ENCODE measurements at places on chromosomes 2 and 18.
A peak's percentile ranks its signal among the peaks of the same experiment; 100 is the strongest.

GRCh38 chr2:20625491-20626391 is 25.2 kb downstream of the HS1BP3 start:
- no peak for DNase-seq

DNA sequence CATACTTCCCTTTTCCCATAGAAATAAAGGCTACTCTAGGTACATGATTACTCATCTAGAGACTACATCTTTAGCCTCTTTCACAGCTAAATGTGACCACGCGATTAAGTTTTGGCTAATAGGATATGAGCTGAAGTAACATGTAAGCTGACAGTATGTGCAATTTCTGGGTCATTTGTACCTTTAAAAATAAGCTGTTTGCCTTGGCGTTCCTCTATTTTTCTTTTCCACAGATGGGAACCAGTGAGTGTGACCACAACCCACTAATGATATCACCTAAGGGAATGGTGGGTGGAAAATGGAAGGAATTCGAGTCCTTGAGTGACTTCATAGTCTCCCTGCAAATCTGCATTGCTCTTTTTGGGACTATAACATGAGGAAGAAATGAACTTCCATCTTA is 11.7 kb upstream of the NABP1 start:
- DNase-seq, result no peak

- DNase-seq, result peak; percentile 98
Measured at GRCh38 chr2:240435457-240435947, at the start of gene GPC1. TSS of gene GPC1 (plus strand) at chr2:240435663. CDS start at chr2:240435919, 256 bp downstream.

DNA sequence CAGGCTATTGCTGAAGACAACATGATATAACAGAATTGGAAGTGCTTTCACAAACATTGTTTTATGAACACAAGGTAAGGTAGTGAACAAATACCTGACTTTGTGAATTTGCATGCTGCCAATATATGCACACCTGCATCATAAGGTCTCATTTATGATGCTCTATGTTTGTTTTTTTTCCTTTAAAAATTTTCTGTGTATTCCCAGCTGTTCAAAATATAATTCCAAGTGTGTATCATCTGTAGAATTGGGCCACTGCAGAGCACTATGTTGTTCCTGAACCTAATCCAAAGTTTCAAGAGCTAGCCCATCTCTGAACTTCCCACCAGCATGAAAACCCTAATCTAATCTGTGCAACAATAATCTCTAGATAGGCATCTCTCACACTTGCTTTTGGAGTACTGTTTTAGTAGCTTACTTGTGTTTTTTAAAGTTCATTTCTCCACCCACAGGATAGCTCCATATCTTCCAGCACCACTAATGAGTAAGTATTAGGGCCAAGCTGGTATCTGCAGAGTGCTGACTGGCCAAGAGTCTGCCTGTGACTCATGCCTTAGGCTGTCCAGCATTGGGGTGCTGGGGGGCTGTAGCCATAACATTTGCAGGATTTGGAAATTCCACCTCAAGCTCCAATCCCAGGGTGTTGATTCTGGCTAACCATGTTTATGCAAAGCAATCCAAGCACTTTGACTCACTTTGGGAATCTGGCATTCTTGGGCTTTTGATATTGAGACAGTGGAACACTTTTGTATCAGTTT is 208.2 kb upstream of the REV1 start:
- peak; percentile 83 for DNase-seq

- no peak for DNase-seq
Measured at GRCh38 chr2:27527182-27527581, 30.5 kb downstream of the GCKR start.

DNA sequence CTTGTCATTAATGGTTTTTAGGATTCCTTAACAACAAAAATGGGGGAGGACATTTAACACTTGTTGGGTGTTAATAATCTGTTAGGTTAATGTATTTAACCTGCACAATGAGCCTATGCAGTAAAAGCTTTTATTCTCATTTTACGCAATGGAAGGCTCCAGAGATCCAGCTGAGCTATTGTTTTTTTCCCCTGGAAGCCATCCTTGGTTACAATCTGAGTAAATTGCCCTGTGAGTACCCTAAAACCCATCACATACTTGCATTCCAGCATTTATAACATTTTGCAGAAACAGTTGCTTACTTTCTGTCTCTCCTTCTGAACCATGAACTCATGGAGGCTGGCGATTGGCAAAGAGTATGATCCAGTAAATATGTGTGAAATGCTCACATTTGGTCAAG is 30.2 kb upstream of the DOCK10 start:
- DNase-seq, result no peak

DNA sequence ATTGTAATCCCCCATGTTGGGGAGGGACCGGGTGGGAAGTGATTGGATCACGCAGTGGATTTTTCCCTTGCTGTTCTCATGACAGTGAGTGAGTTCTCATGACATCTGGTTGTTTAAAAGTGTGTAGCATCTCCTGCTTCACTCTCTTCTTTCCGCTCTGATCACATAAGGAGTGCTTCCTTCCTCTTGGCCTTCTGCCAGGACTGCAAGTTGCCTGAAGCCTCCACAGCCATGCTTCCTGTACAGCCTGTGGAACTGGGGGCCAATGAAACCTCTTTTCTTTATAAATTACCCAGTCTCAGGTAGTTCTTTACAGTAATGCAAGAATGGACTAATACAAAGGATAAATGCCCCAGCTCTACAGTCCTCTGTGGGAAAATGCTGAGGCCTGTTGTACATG is 437.5 kb upstream of the NXPH2 start:
- no peak for DNase-seq

DNA sequence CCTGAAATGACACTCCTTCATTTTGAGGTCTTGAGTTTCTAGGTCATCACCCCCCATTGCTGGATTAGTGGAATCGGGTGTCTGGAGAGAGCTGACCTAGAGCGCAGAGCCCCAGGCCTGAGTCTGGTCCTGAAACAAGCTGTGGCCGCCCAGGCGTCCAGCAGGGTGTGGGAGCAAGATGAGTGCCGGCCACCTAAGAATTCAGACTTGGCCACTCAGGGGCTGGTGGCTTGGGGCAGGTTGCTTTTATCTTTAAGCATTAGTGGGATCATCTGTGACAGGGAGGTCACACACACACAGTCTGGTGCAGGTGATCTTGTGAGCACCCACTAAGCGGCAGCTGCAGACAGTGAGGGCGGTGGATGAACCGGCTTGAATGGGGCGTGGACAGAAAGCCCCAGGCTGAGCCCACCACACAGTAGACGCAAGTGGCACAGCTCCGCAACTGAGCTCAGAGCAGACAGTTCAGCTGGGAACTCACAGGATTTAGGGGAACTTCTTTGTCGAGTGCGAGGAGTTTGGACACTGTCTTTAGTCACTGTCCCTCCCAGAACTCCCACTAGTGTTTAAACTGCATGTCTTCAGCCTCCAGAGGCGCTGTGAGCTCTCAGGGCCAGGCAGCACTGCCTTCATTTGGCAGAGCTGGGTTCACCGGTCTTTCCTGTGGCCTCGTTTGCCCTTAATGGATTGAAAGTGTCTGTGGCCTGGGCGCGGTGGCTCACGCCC is 21.5 kb downstream of the ITGB1BP1 start:
- DNase-seq, result no peak

- DNase-seq, result peak; percentile 44
Measured at GRCh38 chr2:45435316-45435715, 175.8 kb downstream of the SRBD1 start.

DNA sequence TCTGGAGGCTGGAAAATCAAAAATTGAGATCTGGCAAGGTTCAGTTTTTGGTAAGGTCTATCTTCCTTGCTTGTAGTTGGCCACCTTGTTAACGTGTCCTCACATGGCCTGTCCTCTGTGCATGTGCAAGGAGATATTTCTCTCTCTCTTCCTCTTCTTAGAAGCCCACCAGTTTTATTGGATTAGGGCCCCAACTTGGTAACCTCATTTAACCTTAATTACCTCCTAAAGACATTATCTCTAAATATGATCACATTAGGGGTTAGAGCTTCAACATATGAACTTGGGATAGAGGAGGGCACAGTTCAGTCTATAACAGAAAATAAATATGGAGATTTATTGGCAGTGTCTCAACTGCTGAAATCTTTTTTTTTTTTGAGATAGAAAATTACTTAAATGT is 19.6 kb upstream of the RND3 start:
- no peak for DNase-seq

GRCh38 chr2:233037078-233037477 is 4.6 kb downstream of the NEU2 start:
- DNase-seq, result peak; percentile 30

DNA sequence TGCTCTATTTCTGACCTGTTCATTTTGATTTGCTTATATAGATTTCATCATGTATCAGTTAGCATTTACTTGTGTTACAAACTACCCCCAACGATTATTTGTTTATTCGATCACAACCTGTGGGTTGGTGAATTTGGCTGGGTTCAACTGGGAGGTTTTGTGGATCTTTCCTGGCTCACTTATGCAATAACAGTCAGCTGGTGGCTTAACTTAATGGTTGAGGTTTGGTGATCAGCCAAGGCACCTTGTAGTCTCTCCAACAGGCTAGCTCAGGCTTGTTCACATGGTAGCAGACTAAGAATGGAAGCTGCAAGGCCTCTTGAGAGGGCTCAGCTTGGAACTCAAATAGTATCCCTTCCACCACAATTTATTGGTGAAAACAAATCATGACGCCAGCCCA is 5.4 kb upstream of the PUM2 start:
- peak; percentile 37 for DNase-seq

GRCh38 chr2:63046552-63046951 is 4.1 kb upstream of the OTX1 start:
- no peak for DNase-seq

DNA sequence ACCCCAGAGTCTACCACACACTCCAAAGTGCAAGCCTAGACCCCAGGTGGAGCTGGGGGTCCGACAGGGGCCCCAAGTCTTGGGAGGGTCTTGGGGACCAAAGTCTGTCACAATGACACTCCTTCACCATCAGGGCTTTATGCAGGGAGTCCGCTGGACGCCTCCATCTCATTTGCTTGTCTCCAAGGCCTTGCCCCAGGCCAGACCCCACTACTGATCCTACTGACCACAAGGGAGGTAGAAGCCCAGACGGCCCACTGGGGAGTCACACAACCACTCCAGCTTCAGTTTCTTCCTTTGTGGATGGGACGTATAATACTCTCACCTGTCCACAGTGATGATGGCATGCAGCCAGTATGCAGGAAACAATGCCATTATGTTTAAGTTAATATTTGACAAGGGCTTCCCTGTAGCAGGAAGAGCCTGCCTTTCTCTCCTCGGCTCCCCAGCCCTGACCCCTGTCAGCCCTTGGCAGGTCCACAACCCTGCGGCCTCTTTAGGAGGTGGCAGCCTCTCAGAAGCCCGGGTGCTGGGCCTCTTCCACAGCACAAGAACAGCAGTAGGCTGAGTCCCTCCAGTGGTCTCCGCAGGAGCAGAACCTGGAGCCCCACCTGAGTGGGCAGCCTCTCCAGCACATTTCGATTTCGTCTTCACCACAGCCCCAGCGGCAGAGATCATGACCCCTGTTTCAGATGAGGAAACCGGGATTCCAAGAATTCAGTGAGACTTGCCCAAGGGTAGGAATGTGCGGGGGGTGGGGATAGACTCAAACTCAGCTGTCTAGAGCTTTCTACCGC is 6.5 kb downstream of the BIN1 start:
- DNase-seq, result peak; percentile 50

- DNase-seq, result peak; percentile 92
Measured at GRCh38 chr2:105239924-105240323, 1.6 kb upstream of the GPR45 start.

DNA sequence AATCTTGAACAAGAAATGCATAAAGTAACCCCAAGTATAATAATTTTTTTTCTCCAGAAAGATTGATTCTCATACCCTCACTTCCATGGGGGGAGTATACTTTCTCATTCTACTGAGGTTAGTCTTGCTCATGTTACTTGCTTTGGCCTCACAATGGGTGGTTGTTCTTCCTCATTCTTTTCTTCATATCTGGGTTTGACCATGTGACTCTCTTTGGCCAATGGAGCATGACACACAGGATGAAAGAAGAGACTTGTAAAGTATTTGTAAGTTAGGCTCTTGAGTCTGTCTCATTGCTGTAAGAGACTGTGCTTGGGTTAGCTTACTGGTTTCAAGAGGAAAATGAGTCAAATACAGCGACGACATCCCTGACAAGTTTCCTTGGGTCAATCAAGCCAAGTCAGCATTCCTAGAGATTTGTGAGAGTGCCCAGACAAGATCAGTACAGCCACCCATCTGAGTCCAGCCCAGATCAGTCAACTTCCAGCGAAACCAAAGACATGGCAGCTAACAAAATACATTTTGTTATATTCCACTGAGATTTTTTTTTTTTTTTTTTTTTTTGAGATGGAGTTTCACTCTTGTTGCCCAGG is 970.2 kb downstream of the BCL11A start:
- DNase-seq, result no peak

GRCh38 chr2:225995796-225996461 is 596.4 kb downstream of the NYAP2 start:
- DNase-seq, result no peak

DNA sequence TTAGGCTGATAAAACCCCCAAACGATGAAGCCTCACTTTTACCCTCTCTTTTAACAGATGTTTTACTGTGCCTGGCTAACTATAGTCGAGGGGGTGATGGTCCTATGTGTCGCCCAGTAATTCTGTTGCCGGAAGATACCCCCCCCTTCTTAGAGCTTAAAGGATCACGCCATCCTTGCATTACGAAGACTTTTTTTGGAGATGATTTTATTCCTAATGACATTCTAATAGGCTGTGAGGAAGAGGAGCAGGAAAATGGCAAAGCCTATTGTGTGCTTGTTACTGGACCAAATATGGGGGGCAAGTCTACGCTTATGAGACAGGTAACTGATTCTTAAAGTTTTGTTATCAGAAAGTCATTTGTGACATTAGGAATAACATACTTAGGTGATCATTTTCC is 20.4 kb downstream of the MSH6 start:
- DNase-seq, result no peak

DNA sequence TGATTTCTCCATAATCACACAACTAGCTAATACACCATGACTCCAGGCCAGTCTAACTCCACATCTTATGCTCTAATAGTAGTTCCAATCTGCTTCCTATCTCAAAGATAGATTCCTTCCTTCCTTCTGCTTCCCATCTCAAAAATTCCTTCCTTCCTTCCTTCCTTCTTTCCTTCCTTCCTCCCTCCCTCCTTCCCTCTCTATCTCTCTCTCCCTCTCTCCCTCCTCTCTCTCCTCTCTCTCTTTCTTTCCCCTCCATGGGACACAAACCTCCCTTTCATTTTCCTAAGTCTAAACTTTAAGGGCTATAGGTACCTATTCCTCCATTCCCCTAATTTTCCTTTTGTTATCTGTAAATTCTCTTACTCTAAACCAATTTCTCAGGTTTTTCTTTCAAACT is 62.5 kb downstream of the CCDC88A start:
- no peak for DNase-seq

DNA sequence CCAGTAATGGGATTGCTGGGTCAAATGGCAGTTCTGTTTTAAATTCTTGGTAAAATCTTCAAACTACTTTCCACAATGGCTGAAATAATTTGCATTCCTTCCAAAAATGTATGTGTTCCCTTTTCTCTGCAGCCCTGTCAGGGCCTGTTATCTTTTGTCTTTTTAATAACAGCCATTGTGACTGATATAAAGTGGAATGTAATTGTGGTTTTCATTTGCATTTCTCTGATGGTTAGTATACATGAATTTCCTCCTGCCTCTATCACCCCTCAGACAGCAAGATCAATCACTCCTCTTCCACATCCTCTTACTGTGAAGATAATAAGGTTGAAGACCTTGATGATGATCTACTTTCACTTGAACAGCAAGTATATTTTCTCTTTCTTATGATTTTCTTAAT is 304.8 kb upstream of the FSIP2 start:
- DNase-seq, result no peak

- DNase-seq, result no peak
Measured at GRCh38 chr18:11943551-11943950, 35.4 kb upstream of the MPPE1 start.
